ENCODE measurements at places on chromosomes 3 and 15. TPM values are rescaled to one million over a fixed set of nuclear protein-coding genes. Genes with fewer than 3 reads are reported as not detected.

- no peak for DNase-seq
Observed at GRCh38 chr3:14658978-14659377, 7.4 kb downstream of the CCDC174 start.

DNA sequence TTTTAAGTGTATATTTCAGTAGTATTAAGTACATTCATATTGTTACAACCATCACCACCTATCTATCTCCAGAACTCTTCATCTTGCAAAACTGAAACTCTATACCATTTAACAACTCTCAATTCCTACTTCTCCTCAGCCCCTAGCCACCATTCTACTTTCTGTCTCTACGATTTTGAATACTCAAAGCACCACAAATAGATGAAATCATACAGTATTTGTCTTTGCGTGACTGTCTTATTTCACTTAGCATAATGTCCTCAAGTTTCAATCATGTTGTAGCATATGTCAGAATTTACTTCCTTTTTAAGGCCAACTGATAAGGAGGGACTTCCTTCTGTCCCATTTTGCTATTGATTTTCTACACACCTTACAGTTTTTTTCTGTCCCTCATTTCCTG, 593.3 kb downstream of the FHIT start:
- no peak for DNase-seq

- no peak for DNase-seq
Observed at GRCh38 chr3:69149586-69149985, 27.2 kb upstream of the LMOD3 start.

ZPLD1 gene
- not detected for total RNA-seq
